ENCODE measurements at places on chromosomes 3 and 15. TPM values are rescaled to one million over a fixed set of nuclear protein-coding genes. Genes with fewer than 3 reads are reported as not detected.

SORD gene
- 7.7 TPM for polyA plus RNA-seq

TKT gene
- polyA plus RNA-seq, result 34.3 TPM

SLC12A1 gene
- polyA plus RNA-seq, result 0.03 TPM

SSUH2 gene
- polyA plus RNA-seq, result 2.9 TPM

ACP3 gene
- 0.81 TPM for polyA plus RNA-seq

PAQR5 gene
- 0.72 TPM for polyA plus RNA-seq

PRSS50 gene
- not detected for polyA plus RNA-seq

ALDH1L1 gene
- polyA plus RNA-seq, result 0.70 TPM

CADM2 gene
- polyA plus RNA-seq, result 5.8 TPM

ACOX2 gene
- polyA plus RNA-seq, result 23.0 TPM

PP2D1 gene
- polyA plus RNA-seq, result 0.53 TPM

LRRIQ4 gene
- polyA plus RNA-seq, result not detected

MORC1 gene
- not detected for polyA plus RNA-seq

SQOR gene
- polyA plus RNA-seq, result 6.2 TPM

SIDT1 gene
- polyA plus RNA-seq, result 1.7 TPM

P2RY1 gene
- polyA plus RNA-seq, result 4.1 TPM

ALDH1A2 gene
- polyA plus RNA-seq, result 18.5 TPM

LYZL4 gene
- polyA plus RNA-seq, result not detected

PATL2 gene
- polyA plus RNA-seq, result 1.9 TPM

PRR20G gene
- not detected for polyA plus RNA-seq

HHATL gene
- polyA plus RNA-seq, result 70.3 TPM

AP4E1 gene
- polyA plus RNA-seq, result 8.0 TPM

NUDT16 gene
- 21.8 TPM for polyA plus RNA-seq

PCCB gene
- polyA plus RNA-seq, result 30.5 TPM

ICE2 gene
- polyA plus RNA-seq, result 37.6 TPM

LTF gene
- polyA plus RNA-seq, result 3.7 TPM

BHLHE40 gene
- polyA plus RNA-seq, result 29.5 TPM

RTP1 gene
- not detected for polyA plus RNA-seq

GOLGA8S gene
- polyA plus RNA-seq, result 0.79 TPM

ZNF385D gene
- 21.0 TPM for polyA plus RNA-seq

SAXO2 gene
- polyA plus RNA-seq, result 2.6 TPM

ITGA11 gene
- polyA plus RNA-seq, result 2.3 TPM

ADAMTSL3 gene
- 28.7 TPM for polyA plus RNA-seq

RLBP1 gene
- polyA plus RNA-seq, result 0.30 TPM

ELL3 gene
- 3.3 TPM for polyA plus RNA-seq

ALDH1A3 gene
- 10.9 TPM for polyA plus RNA-seq

TMEM45A gene
- polyA plus RNA-seq, result 12.1 TPM

CYP11A1 gene
- 1.4 TPM for polyA plus RNA-seq

IQCH gene
- polyA plus RNA-seq, result 0.53 TPM

ARL8B gene
- polyA plus RNA-seq, result 39.9 TPM

UACA gene
- 127 TPM for polyA plus RNA-seq

SLC24A5 gene
- polyA plus RNA-seq, result 0.14 TPM

RPL35A gene
- polyA plus RNA-seq, result 1,737 TPM

GNAT1 gene
- 0.37 TPM for polyA plus RNA-seq

GABRG3 gene
- polyA plus RNA-seq, result 0.18 TPM

FMN1 gene
- 1.6 TPM for polyA plus RNA-seq

CYP8B1 gene
- polyA plus RNA-seq, result 0.05 TPM

KLHL6 gene
- 1.6 TPM for polyA plus RNA-seq

GRAMD1C gene
- 1.7 TPM for polyA plus RNA-seq

SCN5A gene
- polyA plus RNA-seq, result 4.1 TPM

PLS1 gene
- polyA plus RNA-seq, result 0.79 TPM

CFAP100 gene
- polyA plus RNA-seq, result 0.58 TPM

SCN11A gene
- polyA plus RNA-seq, result 4.0 TPM

ADAMTS17 gene
- polyA plus RNA-seq, result 4.4 TPM

BMF gene
- polyA plus RNA-seq, result 12.5 TPM

GOLGA6L7 gene
- not detected for polyA plus RNA-seq

AADACL2 gene
- 0.31 TPM for polyA plus RNA-seq

AMT gene
- 9.2 TPM for polyA plus RNA-seq
